Left lobe of liver (tissue), 2 donors: ENCODE measurements at places on chromosomes 13 and 19. TPM values are rescaled to one million over a fixed set of nuclear protein-coding genes. Genes with fewer than 3 reads are reported as not detected.
A peak's percentile ranks its signal among the peaks of the same experiment; 100 is the strongest.

SCEL gene
- total RNA-seq, result not detected

GRCh38 chr13:81017513-81018152, 676.7 kb upstream of the SPRY2 start:
- no peak for DNase-seq

RDH8 gene
- not detected for total RNA-seq

CPAMD8 gene
- total RNA-seq, result 1.3 TPM

GPR32 gene
- not detected for total RNA-seq

ZNF296 gene
- 0.35 TPM for total RNA-seq

DNA sequence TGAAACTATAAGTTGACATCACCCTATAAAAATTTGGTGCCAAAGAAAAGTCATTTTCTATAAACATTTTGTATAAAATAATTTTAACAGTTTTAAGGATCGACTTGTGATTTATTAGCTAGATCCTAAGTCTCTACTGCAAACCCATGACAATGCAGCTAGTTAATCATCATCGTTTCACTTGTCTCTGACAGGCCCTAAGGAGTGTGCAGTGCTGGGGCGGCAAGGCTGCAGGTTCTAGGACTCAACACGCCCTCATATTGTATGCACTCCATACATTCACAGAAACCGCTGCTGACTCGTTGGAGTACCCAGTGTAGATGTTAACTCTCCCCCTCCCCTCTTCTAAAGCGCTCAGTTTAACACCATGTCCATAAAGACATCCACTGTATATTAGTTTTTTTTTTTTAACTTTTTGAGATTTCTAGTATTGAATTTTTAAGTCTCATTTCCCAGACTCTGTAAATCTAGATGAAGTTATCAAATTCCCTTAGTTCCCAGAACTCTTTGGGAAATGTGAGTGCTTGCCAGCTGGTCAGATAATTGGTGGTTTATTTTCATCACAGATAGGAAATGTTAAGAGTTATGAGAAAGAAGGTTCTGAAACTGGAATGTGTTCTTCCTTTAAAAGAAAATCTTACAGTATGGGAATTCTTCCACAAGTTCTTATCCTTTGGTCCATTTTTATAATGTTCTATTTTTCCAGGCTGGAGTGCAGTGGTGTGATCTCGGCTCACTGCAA, 162.8 kb upstream of the RNF113B start:
- DNase-seq, result peak; percentile 5

GRCh38 chr19:10747271-10747670, 29.4 kb downstream of the DNM2 start:
- no peak for DNase-seq

GRCh38 chr13:109899316-109899715, 112.9 kb upstream of the IRS2 start:
- no peak for DNase-seq

DNA sequence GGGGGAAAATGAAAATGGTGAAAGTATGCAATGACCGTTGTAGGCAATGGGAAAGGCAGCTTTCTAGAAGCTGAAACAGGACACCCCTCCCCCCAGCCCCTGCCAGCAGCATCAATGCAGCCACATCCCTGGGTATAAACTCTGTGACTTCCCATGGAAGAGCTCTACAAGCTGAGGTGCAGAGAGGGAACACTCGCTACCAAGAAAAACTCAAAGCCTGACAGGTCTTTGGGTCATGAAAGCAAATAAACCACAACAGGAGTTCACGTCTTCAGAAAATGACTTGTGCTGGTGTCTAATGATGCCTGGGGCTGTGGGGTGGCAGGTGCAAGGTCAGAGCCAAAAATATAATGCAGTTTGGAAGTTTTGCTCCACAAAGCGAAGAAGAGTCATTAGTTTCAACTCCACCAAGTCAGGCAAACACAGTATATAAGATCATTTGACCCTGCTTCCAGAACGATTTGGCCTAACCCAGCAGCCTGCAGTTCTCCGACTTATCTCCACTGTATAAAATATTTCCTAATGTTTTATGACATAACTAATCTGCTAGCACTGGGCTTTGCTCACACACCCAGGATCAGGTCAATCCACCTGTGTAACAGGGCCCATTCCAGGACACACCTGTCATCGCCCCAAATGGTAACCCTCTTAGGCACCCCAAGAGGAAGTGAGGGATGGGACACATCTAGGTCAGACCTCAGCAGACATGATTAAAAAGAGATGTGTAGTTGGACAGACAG, 102.1 kb downstream of the IRS2 start:
- no peak for DNase-seq

OR7D2 gene
- not detected for total RNA-seq

- peak; percentile 81 for DNase-seq
Measured at GRCh38 chr13:24168979-24169378, 8.5 kb downstream of the SPATA13 start.

LPAR2 gene
- total RNA-seq, result 1.3 TPM

- no peak for DNase-seq
Measured at GRCh38 chr13:46235286-46235685, 23.6 kb downstream of the LRRC63 start.

- DNase-seq, result no peak
Measured at GRCh38 chr13:37001921-37002250, 1.3 kb downstream of the EXOSC8 start.

KL gene
- total RNA-seq, result 0.05 TPM

DNA sequence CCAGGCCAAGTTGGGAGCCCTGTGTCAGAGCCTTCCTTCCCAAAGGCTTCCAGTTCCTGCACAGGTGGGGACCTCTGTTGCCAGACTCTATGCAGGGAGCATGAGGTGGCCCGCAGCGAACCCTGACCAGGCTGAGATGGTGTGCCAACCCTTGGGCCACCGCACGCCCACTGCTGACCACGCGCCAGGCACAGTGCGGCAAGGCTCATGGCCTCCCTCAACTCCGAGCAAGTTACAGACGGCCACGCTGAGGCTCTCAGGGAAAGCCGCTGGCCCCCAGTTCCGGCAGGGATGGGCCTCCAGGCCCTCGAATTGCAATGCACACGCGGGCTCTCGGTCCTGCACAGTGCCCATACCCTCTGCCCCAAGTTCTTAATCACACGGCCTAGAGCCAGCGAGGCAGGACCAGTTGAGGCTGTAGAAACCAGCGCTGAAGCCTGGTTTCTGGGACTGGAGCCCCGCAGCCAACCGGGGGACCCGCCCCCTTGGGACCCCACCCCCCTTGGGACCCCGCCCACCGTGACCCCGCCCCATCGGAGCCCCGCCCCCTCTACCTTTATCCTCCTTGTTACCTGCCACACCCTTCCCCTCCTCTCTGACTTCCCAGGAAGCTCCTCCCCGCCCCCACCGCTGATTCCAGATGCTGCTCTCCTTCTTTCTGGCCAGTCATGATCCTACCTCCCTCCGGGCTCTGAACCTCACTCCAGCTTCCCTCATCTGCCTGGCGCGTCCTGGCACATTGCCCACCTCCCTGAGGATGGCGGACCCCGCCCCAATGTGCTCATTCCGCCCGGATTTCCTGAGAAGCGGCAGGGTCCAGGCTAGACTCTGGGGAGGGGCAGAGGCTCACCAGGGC, 6.0 kb downstream of the PEX11G start:
- no peak for DNase-seq

CCDC194 gene
- total RNA-seq, result 0.50 TPM

CGB7 gene
- total RNA-seq, result not detected

GRCh38 chr19:27909185-27909840, 1303.6 kb downstream of the UQCRFS1 start:
- DNase-seq, result no peak

GRCh38 chr13:94878602-94879165, 166.3 kb upstream of the SOX21 start:
- no peak for DNase-seq

GRCh38 chr19:40469011-40469410, 2.2 kb downstream of the SPTBN4 start:
- no peak for DNase-seq

GRCh38 chr13:65746406-65746921, 1483.7 kb downstream of the PCDH9 start:
- no peak for DNase-seq

GRCh38 chr13:26540334-26540733, 17.1 kb upstream of the WASF3 start:
- DNase-seq, result no peak

ZNF221 gene
- total RNA-seq, result 2.9 TPM

GRCh38 chr19:38490861-38491260, 57.4 kb downstream of the RYR1 start:
- no peak for DNase-seq

LYPD5 gene
- total RNA-seq, result not detected

ZNF91 gene
- total RNA-seq, result 16.2 TPM

IGFL2 gene
- not detected for total RNA-seq

- no peak for DNase-seq
Measured at GRCh38 chr19:4499318-4499717, 19.0 kb downstream of the PLIN4 start.

- DNase-seq, result no peak
Measured at GRCh38 chr19:13872695-13873389, 4.1 kb upstream of the NANOS3 start.

DNA sequence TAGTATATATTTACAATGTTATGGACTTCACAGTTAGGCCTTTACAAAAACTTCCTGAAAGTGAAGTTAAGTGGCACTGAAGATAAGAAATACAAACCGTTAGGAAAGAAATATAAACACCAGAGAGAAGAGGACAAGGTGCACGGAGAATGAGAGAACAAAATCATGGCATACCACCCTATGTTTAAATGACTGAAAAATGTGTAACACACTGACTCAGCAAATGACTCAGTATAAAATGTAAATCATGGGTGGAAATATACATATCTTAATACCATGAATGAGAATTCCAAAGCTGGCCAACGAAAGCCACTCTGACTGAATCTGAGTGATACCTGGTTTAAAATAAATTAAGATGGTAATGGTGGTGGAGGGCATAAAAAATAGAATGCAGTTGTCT, 260.8 kb downstream of the DNAJC15 start:
- DNase-seq, result no peak

GRCh38 chr13:107458269-107458668, 757.1 kb downstream of the LIG4 start:
- no peak for DNase-seq

DNA sequence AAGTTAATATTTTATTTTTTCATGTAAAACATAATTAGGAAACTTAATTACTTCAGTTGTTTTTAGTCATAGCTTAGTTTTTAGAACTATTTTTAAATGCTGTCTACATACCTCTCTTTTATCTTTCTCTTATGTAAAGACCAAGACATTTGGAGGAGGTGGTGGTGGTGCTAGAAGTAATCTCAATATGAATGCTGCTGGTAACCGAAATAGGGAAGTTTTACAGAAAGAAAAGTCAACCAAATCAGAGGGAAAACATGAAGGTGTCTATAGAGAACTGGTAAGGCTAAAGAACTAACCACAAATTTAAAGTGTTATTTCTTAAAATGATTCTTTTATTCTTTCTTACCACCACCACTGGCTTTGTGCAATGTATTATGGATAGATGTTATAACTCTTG, 97.3 kb downstream of the TDRD3 start:
- DNase-seq, result no peak

BRD4 gene
- 46.1 TPM for total RNA-seq
